Right lung (tissue), 10 donors: ENCODE measurements at places on chromosomes 12 and 14. TPM values are rescaled to one million over a fixed set of nuclear protein-coding genes. Genes with fewer than 3 reads are reported as not detected.

The KCNA1 gene
- not detected for polyA plus RNA-seq

- no peak for DNase-seq
These were observed 364.2 kb upstream of the TMPO start for GRCh38 chr12:98151105-98151590.

GRCh38 chr12:31471051-31471450 is 119.9 kb downstream of the DENND5B start:
- no peak for DNase-seq

DNA sequence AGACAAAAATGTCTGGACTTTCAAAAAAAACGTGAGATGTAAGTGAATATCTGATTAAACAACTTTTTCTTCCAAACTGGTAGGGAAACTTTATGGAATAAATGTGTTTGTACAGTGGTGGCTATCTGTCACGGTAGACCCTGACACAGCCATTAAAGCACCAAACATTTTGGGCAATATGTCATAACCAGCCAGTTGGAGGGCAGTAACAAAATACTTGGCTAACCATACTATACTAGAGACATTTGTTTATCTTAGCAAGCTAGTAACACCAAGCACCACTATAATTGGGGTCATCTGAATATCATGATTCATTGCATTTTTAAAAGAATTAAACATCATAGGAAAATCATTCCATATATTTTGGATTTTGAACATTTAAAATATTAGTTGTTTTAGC is 6.0 kb upstream of the MYF6 start:
- DNase-seq, result no peak

The KRT72 gene
- 0.38 TPM for polyA plus RNA-seq
